ENCODE measurements at places on chromosomes 2 and 18.

GRCh38 chr18:26714739-26715138, 150.8 kb downstream of the AQP4 start:
- DNase-seq = no peak

GRCh38 chr2:109663721-109664120, 49.6 kb downstream of the SOWAHC start:
- no peak for DNase-seq

GRCh38 chr2:11708106-11708505, 38.1 kb upstream of the NTSR2 start:
- no peak for DNase-seq

DNA sequence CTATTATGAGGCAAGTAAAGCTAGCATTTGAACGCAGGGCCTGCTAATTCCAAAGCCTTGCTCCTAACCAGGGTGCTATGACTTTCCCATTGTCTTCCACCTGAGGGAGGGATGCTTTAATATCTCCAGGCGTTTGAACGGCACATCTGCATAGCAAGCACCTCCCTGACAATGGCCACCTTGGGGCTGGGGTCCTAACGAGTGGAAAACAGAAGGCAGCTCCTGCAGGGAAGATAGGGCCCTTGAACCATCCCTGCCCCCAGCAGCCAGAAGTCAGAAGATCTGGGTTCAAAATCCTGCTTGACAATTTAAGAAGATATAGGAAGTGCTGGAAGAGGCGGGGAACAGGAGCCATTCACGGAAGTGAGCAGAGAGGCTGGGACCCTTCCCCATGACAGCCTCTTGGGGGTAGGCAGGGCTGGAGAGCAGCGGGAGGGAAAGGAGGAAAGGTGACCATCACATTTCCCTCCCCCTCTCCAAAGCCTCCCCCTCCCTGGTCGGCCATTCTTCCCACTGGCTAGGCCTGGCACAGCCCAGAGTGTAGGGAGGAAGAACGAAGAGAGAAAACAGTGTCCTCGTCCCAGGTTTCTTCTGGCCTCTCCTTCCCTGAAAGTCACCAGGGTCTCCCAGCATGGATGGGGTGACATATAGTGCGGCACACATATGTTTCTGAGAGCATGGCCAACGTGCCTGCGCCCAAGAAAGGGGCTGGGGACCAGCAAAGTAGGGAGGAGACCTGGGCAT, 73.5 kb downstream of the EMX1 start:
- no peak for DNase-seq

GRCh38 chr2:10303694-10304378, 1.1 kb downstream of the HPCAL1 start:
- peak; percentile 41 for DNase-seq

GRCh38 chr2:66675591-66675990, 240.7 kb downstream of the MEIS1 start:
- DNase-seq = no peak

DNA sequence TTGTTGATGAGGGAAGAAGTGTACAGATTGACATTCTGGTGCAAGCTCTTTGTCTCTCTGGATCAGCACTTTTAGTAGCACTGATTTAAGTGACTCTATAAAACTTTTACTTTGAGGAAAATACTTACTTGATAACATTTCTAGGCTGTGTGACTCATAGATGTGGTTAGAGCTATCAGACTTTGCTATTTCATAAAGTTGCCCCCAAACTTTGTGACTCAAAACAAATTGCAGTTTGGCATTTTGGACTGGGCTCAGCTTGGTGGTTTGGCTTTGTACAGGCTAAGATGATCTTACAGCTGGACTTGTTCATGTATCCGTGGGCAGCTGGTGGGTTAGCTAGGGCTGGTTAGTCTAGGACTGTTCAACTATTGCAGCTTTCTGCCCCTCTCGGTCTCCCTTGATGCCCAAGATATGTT, 42.1 kb upstream of the GLS start:
- no peak for DNase-seq

DNA sequence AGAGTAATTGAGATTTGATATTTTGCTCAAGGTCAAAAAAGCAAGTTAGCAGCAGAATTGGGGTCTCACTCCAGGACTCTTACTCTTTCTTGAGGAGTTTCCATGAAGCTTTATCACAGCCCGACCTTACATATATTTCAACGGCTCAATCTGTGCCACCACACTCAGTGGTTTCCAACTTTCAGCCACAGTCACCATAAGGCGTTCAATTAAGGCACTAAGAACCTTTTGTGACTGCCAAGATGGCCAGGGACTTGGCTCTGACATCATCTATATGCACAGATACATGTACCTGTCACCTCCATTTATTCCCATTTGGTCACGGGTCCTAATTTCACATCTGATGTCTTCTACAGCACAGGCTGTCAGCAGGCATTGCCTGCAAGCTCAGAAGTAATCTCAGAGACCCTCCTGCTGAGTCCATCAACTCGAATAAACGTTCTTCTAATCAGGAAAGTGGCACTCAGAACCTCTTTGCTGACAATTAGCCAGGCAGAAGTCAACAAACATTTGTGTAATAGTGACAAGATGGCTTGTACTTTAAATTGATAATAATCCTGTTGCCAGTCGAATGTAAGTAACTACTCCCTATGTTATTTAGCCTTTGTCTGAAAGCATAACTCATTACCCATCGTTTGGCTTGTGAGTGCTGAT, 16.1 kb downstream of the DYTN start:
- no peak for DNase-seq

- DNase-seq = no peak
Measured at GRCh38 chr2:151252646-151253045, 9.0 kb downstream of the RBM43 start.

DNA sequence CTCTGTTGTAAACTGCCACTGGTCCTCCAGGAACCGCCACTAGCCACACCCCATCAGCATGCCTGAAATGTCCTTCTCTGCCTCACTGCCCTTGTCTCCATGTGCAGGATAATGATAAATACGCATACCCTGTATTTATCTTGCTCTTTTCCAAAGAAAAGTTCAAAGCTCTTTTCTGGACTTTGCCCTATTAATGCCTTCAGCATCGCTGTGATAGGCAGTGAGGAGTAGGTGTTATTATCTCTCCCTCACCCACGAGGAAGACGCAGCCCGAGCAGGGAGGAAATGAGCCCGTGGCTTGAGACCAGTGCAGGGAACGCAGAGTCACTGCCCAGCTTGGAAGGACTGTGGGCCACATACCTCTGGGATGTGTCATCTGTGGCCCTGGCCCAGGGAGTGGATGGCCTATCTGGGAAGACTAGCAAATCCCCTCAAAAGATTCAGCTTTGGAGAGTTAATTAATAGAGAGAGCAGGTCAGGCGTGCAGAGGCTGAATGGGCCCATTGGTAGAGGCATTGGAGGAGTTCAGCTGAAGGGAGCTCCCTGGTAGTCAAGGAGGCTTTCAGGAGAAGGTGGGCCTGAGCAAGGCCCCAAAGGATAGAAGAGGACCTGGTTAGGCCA, 39.5 kb upstream of the MCFD2 start:
- peak; percentile 28 for DNase-seq

- DNase-seq = no peak
Measured at GRCh38 chr2:177673602-177674595, 281.3 kb downstream of the AGPS start.

- DNase-seq = no peak
Measured at GRCh38 chr2:133836691-133837345, 268.6 kb upstream of the NCKAP5 start.

DNA sequence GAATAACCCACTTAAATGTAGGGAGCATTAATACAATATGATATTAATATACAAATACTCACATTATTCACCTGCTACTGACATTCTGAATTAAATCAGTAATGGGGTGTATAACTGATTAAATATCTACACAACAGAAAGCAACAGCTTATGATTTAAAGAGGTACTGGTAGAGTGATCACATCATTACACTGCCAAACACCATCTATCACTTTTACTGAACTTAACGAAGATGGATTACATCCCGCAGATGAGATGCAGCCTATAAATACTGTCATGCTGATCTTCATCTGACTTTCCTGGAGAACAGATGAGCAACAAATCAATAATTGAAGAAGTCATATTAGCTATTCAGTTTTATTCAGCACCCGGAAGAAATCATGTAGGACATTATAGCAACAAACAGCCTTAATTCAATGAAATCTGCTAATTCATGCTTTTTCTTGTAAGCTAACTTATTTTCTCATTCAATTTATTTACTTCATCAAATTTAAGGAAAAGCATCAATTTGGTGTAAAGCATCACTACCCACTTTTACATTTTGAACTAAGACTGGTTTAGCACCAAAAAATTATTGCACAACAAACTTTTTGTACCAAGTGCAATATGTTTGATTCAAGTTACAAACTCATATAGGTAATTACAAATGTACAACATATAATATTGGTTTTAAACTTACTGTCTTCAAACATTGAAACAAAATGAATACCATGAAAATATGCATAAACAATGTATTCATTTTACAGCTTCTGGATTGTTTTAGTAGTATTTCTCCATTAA, 1509.0 kb downstream of the LRP1B start:
- DNase-seq = no peak

GRCh38 chr2:8684540-8684877, 2.7 kb downstream of the ID2 start:
- peak; percentile 49 for DNase-seq

GRCh38 chr2:186889101-186889879, 40.3 kb upstream of the ZSWIM2 start:
- no peak for DNase-seq

DNA sequence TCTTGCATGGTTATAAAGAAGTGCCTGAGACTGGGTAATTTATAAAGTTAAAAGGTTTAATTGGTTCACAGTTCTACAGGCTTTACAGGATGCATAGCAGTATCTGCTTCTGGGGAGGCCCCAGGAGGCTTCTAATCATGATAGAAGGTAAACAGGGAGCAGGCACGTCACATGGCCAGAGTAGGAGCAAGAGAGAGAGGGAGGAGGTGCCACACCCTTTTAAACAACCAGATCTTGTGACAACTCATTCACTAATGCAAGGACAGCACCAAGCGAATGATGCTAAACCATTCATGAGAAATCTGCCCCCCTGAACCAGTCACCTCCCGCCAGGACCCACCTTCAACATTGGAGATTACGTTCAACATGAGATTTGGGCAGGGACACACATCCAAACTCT, 141.1 kb downstream of the EN1 start:
- DNase-seq = no peak

GRCh38 chr2:240757086-240757614, 62.9 kb downstream of the KIF1A start:
- DNase-seq = no peak

DNA sequence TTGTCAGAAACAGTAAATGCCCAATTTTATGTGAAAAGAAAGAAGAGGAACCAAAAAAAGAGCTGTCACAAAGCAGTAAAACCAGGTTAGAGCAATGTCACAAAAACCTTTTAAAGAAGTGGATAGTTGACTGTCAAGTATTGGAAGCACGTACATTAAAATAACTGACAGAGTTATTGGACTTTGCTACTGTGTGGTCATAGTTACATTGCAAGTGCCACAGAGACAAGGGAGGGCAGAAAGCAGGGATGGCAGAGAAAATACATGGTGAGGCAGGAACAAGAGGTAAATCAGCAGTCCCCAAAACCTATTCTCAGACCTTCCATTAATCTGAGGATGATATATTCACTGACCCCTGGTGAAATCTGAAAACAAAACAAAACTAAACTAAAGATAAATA, 116.3 kb downstream of the LRP1B start:
- no peak for DNase-seq

GRCh38 chr2:155679647-155680046, 652.9 kb downstream of the NR4A2 start:
- no peak for DNase-seq

- no peak for DNase-seq
Measured at GRCh38 chr18:48780913-48781162, 169.9 kb downstream of the SMAD7 start.

DNA sequence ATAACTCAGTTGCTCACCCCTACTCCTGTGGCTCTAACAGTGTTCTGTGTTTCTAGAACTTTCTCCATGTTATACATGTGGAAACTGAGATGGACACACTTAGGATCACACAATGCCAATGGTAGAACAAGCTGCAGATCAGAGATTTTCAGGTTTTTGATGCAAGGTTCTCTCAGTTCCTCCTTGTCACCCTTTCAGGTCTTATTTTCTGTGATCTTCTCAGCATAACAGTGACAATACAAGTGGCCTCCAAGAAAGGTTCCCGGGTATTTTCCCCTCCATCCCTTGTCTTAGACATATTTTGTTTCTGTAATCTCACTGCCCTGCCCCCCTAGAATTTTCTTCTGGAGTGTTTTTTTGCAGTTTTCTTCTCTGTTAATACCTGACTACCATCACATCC, 6.2 kb upstream of the MGAT5 start:
- DNase-seq = no peak

- no peak for DNase-seq
Measured at GRCh38 chr2:20410556-20411277, 36.2 kb upstream of the RHOB start.

GRCh38 chr2:172449911-172450550, 22.6 kb downstream of the ITGA6 start:
- DNase-seq = no peak

GRCh38 chr2:88195246-88195645, 25.1 kb downstream of the THNSL2 start:
- no peak for DNase-seq

GRCh38 chr18:28281400-28281799, 104.5 kb upstream of the CDH2 start:
- no peak for DNase-seq

GRCh38 chr2:40380721-40381120, 71.2 kb downstream of the SLC8A1 start:
- DNase-seq = no peak

GRCh38 chr2:233141901-233142300, 81.8 kb downstream of the INPP5D start:
- DNase-seq = no peak

DNA sequence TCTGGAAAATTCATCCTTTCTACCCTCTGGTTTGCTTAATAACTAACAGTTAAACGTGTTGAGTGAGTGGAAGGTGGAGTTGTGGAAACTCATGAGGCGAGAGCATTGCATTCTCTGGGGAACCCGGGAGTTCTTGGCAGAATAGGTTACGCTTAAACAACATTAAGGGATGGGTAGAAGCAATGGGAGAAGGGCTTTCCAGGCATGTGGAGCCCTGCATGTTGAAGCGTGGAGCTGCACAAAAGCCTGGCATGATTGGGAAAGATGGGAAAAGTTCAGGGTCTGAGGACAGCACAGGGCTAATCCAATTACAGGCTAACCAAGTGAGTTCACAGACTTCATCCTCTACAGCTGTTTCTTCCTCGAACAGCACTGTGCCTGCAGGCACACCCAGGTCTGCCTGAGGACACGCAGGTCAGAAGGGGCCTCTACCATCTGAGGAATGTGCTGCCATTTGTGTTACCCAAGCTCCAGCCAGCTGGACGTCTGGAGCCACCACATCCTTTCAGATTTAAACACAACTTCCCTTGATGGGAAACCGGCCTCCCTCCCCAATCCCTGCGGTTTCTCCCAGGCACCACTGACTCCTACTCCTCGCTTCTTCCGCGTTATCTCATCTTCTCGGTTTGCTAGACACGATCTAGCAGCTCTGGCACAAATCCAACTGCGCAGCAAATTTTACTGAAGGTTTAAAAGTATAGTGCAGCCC, 164.2 kb downstream of the ANTXR1 start:
- DNase-seq = no peak

DNA sequence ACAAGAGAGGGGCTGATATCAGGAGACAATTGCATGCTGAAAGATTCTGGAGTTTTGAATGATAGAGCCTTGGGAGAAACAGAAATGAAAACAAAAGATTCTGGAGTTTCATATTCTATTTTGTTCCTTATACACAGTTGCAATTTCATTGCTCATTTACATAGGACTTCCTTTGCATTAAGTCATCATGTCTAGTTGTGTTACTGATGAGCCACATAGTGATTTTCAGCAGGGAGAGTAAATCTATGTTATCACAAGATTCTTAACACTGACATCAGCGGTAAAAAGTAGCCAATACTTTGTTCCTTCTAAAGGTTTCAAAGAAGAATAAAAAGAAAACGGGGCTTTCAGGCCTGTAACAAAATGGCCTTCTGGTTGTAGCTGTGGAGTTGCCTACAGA, 7.1 kb downstream of the ADAM17 start:
- DNase-seq = no peak

Measured in HuH-7.5 (cell line).